Stimulated activated CD8-positive, alpha-beta memory T cell treated with anti-CD3 and anti-CD28 coated beads, Interleukin-12 subunit alpha, Interleukin-12 subunit beta, amount 100 ng/mL, for 1 hour (primary cell): ENCODE measurements at places on chromosomes 5 and 9.

DNA sequence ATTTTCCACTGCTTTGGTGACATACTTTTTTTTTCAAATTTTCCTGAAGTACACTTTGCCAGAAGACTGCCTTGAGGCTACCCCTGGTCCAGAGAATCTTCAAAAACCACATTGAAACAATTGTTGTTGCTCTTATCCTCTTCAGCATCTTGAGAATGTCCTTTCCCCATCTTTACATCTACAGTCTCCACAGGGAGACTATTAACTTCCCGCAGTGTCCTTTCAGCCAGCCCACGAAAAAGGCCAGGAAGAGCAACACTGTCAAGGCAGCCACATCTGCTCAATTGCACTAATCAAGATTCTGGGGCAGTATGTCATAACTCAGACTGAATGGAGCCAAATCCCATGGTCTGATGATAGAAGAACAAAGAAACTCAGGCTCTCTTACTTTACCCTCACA, 148.3 kb downstream of the ENC1 start:
- no peak for DNase-seq

DNA sequence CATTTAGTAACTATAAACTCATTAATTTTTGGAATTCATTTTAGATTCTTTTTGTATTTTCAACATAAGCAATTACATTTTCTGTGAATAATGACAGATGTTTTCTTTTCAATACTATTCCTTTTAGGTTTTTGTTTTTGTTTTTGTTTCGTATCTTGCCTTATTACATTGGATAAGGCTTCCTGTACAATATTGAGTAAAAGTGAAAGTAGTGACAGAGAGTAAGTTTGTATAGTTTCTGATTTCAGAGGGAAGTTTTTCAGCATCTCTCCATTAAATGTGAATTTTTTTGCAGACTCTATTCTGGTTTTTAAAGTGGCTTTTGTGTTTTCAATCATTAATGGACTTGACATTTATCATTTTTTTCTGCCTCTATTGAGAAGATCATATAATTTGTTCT, 12.8 kb upstream of the CAMK4 start:
- no peak for DNase-seq

- DNase-seq, result no peak
These were observed 68.7 kb downstream of the NTNG2 start for GRCh38 chr9:132230605-132231004.

- DNase-seq, result no peak
These were observed 17.4 kb upstream of the IL33 start for GRCh38 chr9:6198251-6198650.

DNA sequence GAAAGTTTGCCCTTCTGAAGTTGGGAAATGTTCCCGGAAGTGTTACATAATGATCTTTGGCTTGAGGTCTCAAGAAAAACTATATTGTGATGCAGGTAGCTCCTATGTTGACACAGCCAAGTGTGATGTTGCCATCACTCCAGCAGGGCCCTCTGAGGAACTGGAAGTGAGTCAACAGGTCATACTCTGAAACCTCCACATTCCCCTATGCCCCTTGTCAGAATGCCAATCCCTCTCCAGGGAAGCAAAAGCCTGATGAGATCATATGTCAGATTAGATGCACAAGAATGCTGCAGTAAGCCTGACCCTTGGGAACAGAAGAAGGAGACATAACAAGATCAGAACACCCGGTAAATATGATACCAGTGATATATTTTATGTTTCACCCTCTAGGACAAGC, 66.8 kb upstream of the ITGA2 start:
- DNase-seq, result no peak

DNA sequence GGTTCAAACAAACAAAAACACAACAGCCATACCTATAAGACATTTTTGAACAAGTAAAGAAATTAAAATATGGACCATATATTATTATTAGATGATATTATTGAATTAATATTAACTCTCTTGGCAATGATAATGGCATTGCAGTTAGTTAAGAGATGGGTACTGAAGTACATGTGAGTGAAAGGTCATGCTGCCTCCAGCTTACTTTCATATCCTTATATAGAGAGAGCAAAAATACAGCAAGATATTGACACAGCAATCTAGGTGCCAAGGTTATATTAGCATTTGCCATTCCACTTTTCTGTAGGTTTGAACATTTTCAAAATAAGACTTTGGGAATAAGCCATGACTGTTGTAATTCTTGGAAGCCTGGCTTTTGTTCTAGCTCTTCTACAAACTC, 6.1 kb downstream of the TNFSF8 start:
- no peak for DNase-seq

DNA sequence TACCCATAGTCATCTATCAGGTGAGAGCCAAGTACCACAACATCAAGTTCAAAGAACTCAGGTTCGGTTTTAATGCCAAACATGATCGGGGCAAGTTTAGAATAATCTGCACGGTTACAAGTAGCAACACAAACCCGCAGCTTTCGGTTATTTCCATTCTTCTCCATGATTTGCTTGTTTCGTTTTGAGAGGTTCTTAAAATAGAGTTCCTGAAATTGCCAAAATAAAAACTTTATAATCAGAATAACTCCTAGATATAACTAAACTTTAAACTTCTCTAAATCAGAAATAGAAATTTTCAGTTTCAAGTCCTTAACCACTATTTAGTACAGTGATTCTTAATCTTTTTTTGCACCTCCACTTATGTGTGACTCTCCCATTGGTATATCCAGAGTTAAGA, 9.1 kb downstream of the GNE start:
- no peak for DNase-seq

DNA sequence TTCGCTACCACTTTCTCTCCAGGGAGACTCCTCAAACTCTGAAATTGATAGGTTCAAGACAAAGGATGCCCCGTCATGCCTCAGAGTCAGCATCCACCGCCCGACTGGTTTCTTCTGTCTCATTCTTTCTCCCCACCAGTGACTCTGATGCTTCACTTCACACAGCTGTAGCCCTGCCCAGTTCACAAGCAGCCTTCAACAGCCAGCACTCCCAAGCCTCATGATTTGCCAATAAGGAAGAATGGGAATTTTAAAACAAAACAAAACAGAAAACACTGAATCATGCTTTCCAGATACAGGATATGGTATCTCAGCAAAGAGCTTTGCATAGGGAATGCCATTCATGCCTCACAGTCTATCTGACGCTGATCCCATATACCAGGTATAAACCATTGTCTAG, 371.2 kb upstream of the RORB start:
- no peak for DNase-seq

DNA sequence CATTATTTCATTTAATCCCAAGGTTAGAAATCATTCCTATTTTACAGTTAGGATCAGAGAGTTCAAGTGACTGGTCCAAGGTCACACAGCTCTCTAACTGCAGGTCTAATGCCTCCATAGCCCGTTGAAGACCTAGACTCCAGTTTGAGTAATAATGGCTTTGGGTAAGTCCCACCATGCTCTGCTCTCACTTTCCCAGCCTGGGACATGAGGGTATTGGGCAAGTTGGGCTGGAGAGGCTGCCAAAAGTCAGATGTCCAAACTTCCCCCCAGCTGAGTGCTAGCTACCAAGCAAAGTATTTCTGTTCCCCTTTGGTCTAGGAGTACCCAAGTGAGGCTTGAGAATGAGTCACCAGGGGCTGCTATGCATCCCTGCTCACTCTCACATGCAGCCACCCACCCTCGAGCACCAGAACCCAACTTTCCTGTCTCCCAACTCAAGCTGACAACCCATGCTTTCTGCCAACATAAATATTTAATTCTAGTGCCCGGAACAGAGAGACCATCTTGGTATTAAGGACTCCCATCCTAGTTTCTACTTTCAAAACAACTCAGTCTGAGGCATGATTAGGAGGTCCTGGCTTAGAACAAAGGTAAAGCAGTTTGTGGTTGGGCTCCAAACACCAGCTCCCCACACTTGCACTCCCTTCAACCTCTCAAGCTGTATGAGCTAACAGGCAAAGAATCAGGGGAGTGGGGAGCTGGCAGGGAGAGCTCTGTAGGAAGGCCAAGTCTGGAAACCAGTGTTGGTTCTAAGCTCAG, 236.5 kb upstream of the TRIM32 start:
- no peak for DNase-seq

DNA sequence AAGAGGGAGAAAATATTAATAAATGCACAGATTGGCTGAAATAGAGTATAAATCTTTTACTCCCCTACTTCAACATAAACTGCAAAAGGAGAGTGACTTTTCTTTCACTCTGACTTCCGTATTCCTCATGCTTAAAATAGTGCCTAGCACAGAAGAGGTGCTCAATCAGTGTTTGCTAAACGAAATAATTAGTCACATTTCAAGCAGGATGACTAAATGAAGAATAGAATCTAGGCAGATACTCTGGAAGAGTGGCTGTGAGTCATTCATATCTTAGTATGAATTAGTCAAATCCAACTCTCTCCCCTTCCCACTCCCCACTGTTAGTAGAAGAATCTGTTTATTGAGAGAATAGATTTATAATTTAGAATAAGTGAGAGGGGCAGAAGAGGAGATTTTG, 4.8 kb downstream of the CD274 start:
- DNase-seq, result no peak

GRCh38 chr9:33878691-33879366, 61.9 kb downstream of the UBE2R2 start:
- DNase-seq, result no peak

GRCh38 chr5:114660791-114661190, 298.9 kb downstream of the KCNN2 start:
- DNase-seq, result no peak

- DNase-seq, result no peak
These were observed 27.8 kb downstream of the PTTG1 start for GRCh38 chr5:160449458-160449857.

DNA sequence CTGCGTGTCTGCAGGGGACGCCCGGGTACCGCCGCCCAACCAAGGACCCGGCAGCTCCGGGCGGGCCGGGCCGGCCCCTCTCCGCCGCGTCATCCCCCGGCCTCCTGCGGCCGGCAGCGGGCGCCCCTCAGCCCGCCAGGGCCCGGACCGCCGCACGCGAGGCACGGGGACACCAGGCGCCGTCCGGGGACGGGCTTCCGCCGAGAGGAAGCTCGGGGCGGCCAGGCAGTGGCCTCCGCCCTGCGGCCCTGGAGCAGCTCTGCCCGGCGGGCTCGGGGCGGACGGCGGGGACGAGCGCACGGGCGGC, 373 bp downstream of the FBXW5 start:
- no peak for DNase-seq

DNA sequence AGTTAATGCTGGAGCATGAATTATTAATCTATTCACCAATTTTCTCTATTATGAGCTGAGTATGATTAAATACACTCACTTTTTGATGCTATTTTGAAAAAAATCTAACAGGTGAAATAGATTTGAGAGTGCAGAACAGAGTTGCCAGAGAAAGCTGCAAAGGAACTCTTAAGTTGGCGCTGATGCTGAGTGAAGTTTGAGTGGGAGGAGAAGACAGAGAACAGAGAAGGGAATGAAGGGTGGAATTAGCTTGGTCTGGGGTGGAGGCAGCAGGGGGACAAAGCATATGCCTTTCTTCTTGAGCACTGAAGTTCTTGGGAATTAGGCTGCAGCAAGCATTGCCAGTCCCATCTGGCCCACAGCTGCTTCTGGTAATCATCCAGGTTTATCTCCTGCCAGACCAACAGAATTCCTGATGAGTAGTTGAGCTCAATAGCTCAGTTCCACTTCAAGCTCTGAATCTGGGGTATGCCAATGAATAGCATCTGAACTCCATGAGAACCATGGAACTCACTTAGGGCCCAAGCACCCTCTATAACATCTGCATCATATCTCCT, 290.1 kb downstream of the HINT1 start:
- DNase-seq, result no peak

DNA sequence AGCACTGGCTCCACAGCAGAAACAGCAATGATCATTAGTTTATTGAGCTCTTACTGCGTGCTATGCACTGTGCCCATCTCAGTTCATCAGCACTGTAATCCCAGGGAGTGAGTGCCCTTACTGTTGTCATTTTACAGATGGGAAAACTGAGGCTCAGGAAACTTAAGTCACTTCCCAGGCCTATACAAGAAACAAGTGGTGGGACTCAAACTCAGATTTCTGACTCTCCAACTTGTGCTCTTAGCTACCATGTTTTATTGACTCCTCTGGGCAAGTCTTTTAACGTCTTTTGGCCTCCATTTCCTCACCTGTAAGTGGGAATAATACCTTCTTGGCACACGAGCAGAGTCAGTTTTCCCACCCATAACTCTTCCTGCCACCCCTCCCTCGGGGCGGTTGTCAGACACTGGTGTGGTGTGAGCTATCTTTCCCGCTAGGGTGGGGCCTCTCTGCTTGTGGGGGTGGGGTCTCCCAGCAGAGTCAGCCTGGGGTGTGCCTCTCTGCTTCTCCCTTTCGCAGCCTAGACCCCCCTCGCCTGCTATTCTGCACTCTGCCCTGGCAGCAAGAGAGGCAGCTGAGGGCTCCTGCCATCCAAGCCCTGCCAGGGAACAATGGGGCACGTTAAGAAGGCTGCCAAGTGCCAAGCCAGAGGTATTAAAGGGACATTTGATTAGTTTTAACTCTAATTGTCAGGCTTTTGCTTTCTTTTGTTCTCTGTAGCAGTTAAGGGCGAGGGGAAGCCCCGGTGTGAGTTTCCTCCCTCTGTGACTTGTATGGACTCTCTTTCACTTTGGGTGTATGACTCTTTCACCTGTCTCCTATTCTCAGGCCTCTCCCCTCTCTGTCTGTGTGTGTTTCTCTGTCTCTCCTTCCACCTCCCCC, 12.1 kb downstream of the GALNT10 start:
- no peak for DNase-seq

GRCh38 chr5:96756985-96757384, 50.8 kb downstream of the ERAP1 start:
- DNase-seq, result no peak

DNA sequence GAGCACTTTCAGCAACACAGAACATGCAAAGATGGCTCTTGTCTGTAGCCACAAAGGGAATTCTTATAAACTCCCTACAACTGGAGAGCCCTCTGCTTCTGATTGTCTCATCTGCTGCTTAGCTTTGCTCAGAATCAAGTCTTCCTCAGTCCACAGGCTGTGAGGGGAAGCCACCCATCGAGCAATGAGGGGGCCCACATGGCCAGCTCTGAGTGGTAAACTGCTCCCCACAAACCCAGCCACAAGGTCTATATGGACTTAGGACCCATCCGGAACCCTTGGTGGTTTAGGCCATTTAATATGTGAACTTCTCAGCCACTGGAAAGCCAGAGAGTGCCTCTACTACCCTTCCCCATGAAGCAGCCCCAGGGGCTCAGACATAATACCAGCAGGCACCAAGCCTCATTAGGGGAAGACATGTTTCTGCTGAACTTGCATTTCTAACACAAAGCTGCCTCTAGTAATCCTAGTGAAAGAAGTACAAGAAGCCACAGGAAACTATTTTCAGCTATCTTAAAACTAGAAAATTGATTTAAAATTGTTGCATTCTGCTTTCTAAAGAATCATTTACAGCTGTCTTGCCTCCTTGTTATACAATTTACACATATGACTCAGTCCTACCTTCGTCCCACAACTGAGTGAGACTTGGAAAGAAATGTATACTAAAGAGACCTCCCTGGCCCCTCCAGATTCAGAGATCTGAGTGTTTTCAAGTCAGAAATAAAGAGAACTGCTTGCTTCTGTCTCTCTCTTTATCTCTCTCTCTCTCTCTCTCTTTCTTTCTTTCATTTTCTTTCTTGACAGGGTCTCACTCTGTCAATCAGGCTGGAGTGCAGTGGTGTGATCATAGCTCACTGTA, 90.2 kb downstream of the ESM1 start:
- no peak for DNase-seq

GRCh38 chr9:137516144-137516917, 33.9 kb downstream of the PNPLA7 start:
- DNase-seq, result no peak
